ENCODE measurements at places on chromosomes 2 and 18. TPM values are rescaled to one million over a fixed set of nuclear protein-coding genes. Genes with fewer than 3 reads are reported as not detected.

- peaks cover 41% of the 10 kb centered on the region for H3K4me1 ChIP-seq
- H3K27me3 ChIP-seq: no peaks in the 10 kb centered on the region
- H3K27ac ChIP-seq: no peak overlapping the region
- H3K4me3 ChIP-seq: no peak overlapping the region
Observed at GRCh38 chr18:28113271-28114029, 63.5 kb downstream of the CDH2 start.

- H3K27me3 ChIP-seq: no peaks in the 10 kb centered on the region
- no peak overlapping the region for H3K27ac ChIP-seq
- DNase-seq: no peak
- no peak overlapping the region for H3K4me3 ChIP-seq
Observed at GRCh38 chr2:37825586-37825985, 99.5 kb upstream of the RMDN2 start.

DNA sequence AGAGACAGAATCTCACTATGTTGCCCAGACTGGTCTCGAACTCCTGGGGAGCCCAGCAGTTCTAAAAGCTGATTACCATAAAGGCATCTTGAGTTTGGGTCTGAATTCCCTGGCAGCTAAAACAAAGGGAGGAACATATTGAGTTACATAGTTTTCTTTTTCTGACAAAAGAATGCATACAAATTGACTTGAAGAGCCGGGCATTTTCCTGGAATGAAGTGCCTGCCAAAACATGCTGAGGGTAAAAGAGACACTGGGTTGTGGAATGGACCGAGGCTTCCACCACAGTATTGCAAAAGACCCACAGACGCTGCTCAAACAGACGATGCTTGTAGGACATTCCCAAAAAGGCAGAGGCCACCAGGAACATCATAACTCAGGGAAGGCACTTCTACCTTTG is 35.1 kb upstream of the ROCK2 start:
- H3K4me3 ChIP-seq: no peak overlapping the region
- no peaks in the 10 kb centered on the region for H3K27me3 ChIP-seq
- peaks cover 10% of the 10 kb centered on the region for H3K4me1 ChIP-seq
- H3K27ac ChIP-seq: no peak overlapping the region

MEIS1 gene
- 255 TPM for total RNA-seq

DNA sequence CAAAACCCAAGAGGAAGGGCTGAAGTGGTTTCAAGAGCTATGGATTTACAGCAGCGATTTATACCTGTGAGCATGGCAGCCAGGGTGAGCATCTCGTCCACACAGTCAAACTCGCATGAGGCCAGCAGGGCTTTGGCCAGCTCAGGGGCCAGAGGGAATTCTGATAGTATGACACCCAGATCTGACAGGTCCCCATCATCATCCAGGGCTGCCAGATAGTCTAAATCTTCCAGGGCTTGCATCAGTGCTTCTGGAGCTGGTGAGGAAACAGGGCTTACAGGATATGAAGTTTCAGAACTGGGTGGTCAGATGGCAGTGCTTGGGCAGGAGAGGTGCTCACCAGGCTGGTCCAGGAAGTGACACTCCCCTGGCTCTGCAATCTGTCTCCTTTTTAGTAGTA is 3.5 kb downstream of the DQX1 start:
- H3K36me3 ChIP-seq: peaks cover 16% of the 10 kb centered on the region
- no peak overlapping the region for H3K4me3 ChIP-seq
- peaks cover 62% of the 10 kb centered on the region for H3K27me3 ChIP-seq
- DNase-seq: no peak
- H3K4me1 ChIP-seq: peaks cover 8% of the 10 kb centered on the region

CLEC4F gene
- total RNA-seq: not detected

LOXL3 gene
- 3.4 TPM for total RNA-seq

MAP3K19 gene
- total RNA-seq: 1.1 TPM

DNA sequence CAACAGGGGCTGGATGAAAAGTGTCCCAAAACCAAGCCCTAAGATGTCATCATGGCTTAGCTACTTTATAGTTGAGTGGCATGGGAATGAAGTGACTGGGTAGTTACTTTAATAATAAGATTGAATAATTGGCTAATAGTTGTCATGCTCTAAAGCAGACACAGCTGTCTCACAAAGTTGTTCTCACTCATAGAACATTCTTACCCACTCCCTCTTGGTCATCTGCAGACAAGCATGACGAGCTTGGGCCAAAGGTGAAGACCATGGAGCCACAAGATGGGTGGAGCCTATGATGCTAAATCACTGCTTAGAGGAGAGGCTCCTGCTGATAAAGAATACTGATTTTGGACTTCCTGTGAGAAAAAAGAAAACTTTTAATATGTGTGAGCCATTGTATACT is 62.4 kb upstream of the MMADHC start:
- H3K27me3 ChIP-seq: no peaks in the 10 kb centered on the region
- no peaks in the 10 kb centered on the region for H3K36me3 ChIP-seq
- no peaks in the 10 kb centered on the region for H3K4me1 ChIP-seq
- no peak for DNase-seq
- no peak overlapping the region for H3K27ac ChIP-seq

GRCh38 chr2:170354388-170354787 is 176.4 kb downstream of the MYO3B start:
- H3K4me3 ChIP-seq: no peak overlapping the region
- H3K4me1 ChIP-seq: peaks cover 10% of the 10 kb centered on the region
- H3K27me3 ChIP-seq: peaks cover 19% of the 10 kb centered on the region
- H3K36me3 ChIP-seq: no peaks in the 10 kb centered on the region
- H3K27ac ChIP-seq: no peak overlapping the region

DNA sequence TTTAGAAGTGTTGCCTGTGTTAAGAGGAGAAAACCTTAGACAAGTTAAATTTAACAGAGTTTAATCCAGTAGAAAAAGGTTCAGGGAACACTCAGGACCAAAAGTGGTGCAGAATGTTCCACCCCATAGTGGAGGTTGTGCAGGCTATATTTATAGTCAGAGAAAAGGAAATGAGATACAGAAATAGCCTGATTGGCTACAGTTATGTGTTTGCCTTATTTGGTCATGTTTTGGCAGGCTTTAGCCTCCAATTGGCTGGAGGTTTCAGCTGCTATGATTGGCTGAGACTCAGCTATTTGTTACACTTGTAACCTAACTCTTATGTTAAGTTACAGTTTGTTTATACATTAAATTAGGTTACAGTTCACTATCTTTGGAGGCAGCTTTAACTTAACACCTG is 4.2 kb downstream of the STAMBP start:
- peaks cover 4% of the 10 kb centered on the region for H3K27me3 ChIP-seq
- peaks cover 16% of the 10 kb centered on the region for H3K36me3 ChIP-seq
- peak overlapping the region; percentile 1 for H3K27ac ChIP-seq
- DNase-seq: no peak

PMAIP1 gene
- 24.4 TPM for total RNA-seq

DNA sequence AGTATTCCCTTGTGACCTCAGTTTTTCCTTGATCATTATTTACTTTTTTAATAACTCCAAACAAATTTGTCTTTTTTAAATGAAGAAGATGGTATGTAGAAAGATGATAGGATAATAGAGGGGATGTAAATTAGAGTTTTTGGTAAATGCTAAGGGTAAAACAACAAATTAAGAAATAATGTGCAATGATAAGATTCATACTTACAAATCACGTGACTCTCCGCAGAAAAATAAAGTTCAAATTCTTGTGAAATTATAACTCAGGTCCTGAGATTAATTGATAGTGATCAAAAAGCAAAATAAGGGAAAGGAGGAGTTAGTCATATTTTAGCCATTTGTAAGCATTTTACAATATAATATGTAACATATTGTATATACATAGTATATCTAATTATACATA is 304.1 kb upstream of the KCNH7 start:
- H3K27ac ChIP-seq: no peak overlapping the region
- no peaks in the 10 kb centered on the region for H3K4me1 ChIP-seq
- DNase-seq: no peak
